ENCODE measurements at places on chromosomes 7 and 10.
A peak's percentile ranks its signal among the peaks of the same experiment; 100 is the strongest.

DNA sequence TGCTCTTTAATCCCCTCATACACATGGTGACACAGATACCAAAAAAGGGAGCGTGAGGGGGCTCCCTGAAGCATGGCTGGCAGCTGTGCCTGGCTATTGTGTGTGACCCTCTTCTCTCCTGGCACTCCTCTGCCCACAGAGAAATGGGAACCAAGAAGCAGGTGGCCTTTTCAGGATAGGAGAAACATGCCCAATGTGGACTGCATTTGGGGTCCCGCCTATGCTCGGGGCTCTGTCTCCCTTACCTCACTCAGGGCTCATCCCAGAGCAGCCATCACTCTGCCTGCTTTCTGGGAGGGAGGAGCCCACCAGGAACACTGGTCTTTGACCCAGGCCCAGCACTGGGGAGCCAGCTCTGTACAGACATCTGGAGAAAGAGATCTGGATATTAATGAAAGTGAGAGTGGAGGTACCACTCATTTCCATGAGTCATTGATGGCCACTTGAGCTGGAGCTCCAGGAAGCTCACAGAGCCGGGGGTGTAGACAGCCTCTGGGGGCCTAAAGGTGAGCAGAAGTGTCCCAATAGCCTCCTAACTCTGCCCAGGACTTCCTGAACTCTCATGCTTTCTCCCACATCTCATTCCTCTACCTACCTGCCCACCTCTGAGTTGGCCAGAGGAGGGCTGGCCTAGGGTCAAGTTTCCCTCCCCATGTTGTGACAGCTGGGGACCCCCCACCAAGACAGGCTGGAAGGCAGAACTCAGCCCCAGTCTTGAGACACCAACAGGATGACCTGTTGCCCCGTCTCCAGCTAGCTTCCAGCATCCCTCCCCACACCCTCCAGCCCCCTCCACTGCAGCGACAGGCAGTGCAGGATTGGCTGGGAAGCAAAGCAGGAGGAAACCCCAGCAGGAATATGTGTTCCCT is 42.6 kb downstream of the DRGX start:
- DNase-seq: no peak

DNA sequence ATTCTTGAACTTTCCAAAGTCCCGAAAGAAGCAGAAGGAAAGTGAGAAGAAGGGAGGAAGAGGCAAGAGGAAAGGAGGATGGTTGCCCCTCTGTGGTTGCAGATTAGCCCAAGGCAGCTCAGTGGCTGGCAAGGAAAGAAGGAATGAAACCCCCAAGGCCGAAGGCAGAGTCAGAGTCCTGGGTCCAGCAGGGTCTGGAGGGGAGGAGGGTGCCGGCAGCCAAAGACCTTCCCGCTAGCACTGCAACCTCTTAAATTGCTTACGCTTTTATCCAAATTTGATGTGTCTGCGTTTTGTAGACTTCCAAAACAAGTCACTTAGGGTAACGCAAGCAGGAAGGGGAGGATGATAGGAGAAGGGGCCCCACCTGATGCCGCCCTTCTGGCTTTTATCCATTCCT is 7.4 kb upstream of the PFKP start:
- no peak for DNase-seq

- no peak for DNase-seq
Measured at GRCh38 chr7:127879436-127879835, 151.8 kb downstream of the LRRC4 start.

DNA sequence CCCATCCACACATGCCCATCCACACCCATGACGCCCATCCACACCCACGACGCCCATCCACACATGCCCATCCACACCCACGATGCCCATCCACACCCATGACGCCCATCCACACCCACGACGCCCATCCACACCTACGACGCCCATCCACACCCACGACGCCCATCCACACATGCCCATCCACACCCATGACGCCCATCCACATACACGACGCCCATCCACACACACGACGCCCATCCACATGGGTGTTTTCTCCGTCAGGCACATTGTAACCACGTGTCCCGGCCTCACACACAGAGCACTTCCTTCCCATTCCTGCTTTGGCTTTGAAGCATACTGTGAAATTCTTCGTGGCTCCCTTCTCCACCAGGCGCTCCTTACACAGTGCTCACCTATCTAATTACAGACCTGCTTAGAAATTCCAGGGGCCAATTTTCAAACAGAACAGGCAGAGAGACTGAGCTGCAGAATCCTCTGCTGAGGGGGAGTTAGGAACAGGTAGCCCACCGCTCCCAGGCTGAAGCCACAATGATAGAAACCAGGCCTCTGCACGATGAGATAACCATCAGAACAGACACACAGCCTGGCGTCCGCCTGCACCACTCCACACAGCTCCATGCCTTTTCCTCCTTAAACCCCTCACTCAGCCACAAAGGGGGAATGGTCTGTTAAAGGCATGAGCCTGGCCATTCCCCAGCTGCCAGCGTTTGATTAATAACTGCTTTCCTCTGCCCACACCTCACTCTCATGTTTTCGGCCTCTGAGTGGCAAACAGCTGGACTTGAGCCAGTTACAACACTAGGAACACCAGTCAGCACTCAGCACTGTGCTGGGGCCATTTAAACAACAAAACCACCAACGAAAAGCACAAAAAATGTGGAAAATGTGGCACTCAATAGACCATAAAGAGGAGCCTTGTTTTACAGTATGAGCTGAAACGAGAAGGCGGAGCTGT is 501.6 kb downstream of the PTPRN2 start:
- no peak for DNase-seq

DNA sequence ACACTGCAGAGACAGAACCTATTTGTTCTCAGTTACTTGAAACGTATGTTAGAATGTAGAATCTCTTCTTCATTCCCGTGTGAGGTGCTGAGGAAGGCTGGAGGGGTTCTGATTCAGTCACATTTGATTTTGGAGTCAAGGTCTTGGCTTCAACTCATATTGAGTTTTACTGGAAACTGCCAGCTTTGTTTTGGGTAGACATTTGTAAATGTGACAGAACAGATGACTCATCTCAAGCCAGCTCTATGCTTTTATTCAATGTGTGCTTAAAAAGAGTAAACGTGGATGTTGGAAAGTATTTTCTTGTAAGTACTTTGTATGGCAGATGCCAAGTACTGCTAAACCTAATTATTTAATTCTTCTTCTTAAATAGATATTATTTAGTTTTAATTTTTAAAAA is 780.8 kb upstream of the C7orf33 start:
- no peak for DNase-seq

DNA sequence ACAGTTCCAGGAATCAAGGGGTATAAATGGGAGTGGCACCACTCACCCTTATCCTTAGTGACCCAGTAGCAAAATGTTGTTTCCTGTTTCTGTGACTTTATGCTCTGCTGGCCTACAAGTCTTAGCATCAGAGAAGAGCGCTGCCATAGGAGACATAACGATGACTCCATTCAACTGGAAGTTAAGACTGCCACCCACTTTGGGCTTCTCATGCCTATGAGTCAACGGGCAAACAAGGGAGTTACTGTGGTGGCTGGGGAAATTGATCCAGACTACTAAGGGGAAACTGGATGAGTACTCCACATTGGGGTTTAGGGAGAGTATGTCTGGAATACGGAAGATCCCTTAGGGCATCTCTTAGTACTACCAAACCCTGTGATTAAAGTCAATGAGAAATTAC is 40.6 kb upstream of the PIK3CG start:
- DNase-seq: no peak

- DNase-seq: no peak
Measured at GRCh38 chr10:106987362-106987761, 177.1 kb downstream of the SORCS1 start.

GRCh38 chr7:95687759-95688343 is 84.5 kb upstream of the DYNC1I1 start:
- no peak for DNase-seq

- DNase-seq: no peak
Measured at GRCh38 chr7:44274623-44274975, 50.8 kb downstream of the CAMK2B start.

DNA sequence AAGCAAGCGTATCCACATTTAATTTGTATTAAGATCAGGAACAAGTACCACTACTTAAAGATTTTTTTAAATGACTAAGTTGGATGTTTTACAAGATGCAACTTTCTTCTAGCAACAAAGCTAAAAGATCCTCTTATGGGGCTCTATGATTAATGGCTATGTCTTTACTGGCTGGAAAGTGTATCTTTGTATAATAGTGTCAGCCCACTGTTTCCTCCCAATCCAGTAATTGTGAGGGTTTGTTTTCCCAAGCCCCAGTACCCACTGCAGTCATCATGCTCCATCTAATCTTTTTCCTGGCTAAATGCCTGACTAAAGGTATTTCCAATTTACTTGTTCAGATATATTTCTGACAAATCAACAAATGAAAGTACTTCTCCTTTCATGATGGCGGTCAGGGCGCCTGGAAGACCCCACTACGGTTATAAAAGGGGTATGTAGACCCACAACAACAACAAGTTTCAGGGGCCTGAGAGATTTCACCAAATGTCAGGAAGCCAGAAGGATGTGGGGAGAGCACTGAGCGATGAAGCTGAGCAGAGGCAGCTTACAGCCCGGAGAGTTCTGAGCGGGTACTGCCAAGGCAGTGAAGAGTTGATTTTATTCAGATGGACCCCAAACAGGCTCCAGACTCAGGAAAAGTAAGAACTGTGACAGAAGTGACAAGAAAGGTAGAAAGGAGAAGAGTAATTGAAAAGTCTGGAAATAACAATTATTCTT is 222.6 kb upstream of the KLF14 start:
- DNase-seq: no peak

DNA sequence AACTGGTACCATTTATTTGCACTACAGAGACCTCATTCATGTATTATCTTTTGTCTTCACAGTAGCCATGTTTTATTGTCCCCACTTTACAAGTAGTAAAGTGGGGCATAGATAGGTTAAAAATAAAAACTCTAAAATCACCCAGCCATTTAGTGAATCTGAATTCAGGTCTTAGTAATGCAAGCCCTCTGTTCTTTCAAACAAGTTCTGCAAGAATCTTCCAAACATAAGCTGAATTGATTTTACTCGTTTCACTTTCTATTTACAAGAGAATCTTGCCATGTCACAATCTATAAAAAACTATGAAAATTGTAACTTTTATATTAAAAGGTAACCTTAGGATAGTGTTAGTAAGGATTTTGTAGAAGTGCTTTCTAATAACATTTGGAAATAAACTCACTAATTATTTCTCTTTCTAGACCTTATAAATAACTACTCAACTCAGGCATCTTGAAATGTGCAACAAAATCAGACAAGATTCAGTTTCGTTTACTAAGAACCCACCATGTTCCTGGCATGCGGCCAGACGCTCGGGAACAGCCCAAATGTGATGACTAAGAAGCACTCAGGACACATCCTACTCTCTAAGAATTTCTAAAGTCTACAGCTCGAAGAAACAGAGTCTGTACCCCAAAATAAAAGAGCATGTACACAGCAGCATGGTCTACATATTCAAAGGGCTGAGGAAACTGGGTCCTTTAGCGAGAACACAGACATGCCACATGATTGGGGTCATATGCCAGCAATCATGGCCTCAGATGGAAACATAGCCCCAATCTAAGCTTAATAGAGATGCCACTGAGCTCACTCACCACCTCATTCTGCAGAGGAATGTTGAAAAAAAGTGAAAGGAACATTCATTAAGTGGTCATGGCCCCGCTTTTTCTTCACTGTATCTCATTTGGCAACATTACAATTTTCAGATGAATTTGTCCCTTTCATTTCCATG is 167.6 kb downstream of the AMPH start:
- peak; percentile 89 for DNase-seq

DNA sequence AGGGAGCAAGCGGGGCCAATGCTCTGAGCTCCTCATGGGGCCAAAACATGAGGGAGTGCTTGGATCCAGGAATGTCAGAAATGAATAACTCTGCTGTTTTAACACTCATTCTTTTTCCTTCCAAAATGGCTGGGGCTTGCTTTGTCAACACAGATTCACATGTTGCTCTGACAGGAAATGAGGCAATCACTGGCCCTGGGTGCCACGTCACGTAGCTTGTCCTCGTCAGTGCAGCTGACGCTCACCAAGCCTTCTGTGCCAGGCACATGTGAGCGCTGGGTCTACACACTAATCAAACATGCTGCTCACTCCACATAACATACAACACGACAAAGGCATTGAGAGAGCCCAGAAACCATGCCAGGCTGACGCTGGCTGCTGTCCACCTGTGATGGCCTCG is 198.9 kb downstream of the WDR37 start:
- DNase-seq: no peak

DNA sequence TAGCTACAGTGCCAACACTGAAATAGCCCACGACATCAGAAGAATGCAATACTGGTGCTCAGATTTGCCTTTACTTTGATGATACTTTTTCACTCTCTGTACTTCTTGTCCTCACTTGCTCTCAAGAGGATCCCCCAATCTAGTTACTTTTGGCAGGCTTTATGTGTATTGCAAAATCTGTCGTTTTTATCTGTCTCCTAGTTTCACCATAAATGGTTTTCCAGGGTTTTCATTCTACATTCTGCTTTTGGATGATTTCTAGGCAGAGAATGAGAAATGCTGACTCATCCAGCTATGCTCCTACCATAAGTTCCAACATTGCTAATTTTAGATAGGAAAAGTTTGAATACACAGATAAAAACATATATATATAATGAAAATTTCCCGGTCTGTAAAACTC is 659.5 kb upstream of the NRG3 start:
- no peak for DNase-seq

GRCh38 chr7:27936768-27937102 is 196.8 kb downstream of the TAX1BP1 start:
- no peak for DNase-seq

DNA sequence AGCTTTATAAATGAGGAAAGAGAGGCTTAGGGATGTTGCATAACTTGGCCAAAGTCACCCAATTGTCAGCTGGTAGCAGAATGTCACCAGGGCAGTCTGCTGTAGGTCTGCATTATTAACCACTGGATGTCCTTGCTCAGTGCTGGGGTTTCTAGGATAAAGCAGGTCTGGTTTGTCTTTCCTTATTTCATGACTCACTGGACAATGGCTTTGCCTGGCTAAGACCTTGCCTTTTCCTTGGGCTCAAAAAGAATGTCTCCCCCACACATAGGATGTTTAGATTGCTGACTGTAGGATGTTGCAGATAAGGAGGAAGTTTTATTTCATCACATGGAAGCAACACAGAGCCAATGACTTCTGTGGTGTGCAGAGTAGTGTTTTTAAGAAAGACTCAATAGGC is 29.4 kb downstream of the WDFY4 start:
- DNase-seq: no peak

DNA sequence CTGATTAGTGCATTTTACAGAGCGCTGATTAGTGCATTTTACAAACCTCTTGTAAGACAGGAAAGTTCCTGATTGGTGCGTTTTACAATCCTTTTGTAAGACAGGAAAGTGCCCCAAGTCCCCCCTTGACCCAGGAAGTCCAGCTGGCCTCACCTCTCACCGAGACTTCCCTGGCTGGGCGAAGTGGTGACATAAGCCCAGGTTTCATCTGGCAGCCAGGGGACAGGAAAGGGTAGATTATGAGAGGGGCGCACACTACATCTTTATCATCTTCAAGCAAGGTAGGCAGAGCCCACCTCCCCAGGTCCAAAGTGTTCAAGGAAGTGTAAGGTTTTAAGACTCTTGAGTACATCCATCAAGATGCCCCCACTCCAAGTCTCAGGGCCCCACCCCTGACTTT is 5.5 kb upstream of the GDF10 start:
- DNase-seq: peak; percentile 0

Data from activated T-cell treated with anti-CD3 and anti-CD28 coated beads, Interleukin-2, amount 50 U/mL, for 48 hours (primary cell).